ENCODE measurements at places on chromosomes 4 and X. TPM values are rescaled to one million over a fixed set of nuclear protein-coding genes. Genes with fewer than 3 reads are reported as not detected.

Gene SMPX
- not detected for total RNA-seq

Gene STOX2
- total RNA-seq, result 34.7 TPM

Gene MTMR8
- 3.2 TPM for total RNA-seq

Gene BEX5
- total RNA-seq, result 36.1 TPM

Gene PNMA5
- total RNA-seq, result 3.0 TPM

Gene ALB
- 0.49 TPM for total RNA-seq

Gene GPRIN3
- 39.6 TPM for total RNA-seq

Gene PAGE2
- not detected for total RNA-seq

Gene SMR3A
- total RNA-seq, result not detected

Data from temporal lobe (tissue), 4 donors.